ENCODE measurements at places on chromosomes 4 and X.

DNA sequence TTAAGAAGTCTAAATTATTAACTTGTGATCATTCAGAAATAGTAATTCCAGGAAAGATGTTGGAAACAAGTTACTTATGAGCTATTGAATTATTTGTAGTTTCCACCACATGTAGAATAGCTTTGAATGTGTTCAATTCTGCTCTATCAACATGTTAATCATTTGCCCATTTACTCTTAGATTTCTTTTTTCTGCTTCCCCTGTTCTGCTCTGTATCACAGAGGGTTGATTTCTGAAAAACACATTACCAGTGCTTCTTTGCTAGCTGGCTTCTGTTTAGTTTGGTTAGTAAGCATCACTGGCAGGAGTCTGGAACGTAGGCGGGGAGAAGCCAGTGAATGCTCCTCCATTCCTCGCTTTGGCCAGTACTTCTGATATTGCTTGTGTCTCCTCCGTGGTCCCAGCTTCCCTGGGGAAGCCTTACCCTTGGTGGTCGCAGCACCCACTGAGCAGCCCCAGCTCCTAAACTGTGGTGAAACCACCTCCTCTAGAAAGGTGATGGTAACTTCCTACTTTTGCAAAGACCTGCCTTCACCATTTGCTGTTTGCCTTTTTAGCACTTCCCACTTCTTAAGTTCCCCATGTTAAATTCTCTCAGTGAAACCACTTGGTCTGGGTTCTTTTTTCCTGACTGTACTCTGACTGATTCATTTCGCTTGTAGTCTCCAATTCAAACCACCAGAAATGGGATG lies 40.3 kb upstream of the GALNT7 start:
- no peak for DNase-seq

- peak; percentile 1 for DNase-seq
Measured at GRCh38 chrX:11558972-11559371, 106.7 kb downstream of the ARHGAP6 start.

GRCh38 chr4:106096454-106096853 lies 201.2 kb downstream of the NPNT start:
- DNase-seq, result no peak

DNA sequence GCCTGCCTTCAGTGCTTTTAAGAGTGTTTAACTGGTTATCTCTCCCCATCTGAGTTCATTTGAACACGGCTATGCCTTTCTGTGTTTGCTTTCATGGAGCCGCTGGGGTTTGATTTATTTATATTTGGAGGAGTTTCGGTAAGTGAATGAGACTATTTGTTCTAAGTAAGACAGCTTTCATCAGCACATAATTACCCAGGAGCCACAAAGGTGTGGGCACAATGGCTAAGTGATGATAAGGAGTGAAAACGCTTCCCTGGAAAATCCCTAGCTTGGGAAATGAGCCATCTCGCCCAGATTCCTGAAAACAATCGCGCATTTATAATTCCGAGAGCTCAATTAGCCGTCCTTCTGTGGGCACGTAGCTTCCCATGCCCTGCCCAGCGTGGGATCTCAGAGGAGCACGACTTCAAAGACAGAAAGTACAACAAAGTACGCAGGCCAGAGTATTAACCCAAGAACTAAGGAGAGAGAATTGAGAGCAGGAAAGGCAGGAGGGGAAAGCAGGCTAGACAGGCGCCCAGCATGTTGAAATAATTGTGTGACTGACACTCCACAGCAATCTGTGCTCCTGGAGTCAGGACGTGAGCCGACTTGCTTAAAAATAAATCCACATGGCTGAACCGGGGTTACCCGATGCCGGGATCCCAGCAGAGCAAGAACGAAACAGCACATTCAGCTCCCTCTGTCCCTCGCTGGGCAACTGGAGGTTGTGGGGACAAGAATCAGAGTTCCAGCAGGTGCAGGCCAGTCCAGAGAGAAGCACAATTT lies 99.0 kb downstream of the DHRSX start:
- no peak for DNase-seq

- DNase-seq, result no peak
Measured at GRCh38 chr4:26039639-26040359, 125.8 kb downstream of the SMIM20 start.

DNA sequence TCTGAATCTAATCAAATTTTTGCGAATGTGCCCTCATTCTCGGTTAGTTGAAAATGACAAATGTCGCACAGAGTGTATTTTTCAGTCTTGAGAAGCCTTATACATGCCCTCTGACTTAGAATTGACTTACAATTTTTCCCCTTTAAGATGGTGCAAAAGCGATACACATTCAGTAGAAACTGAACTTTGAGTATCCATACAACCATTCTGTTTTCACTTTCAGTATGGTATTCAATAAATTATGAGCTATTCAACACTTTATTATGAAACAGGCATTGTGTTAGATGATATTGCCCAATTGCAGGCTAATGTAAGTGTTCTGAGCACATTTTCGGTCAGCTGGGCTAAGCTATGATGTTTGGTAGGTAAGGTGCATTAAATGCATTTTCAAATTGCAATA lies 43.4 kb downstream of the SLC9A7 start:
- DNase-seq, result no peak

DNA sequence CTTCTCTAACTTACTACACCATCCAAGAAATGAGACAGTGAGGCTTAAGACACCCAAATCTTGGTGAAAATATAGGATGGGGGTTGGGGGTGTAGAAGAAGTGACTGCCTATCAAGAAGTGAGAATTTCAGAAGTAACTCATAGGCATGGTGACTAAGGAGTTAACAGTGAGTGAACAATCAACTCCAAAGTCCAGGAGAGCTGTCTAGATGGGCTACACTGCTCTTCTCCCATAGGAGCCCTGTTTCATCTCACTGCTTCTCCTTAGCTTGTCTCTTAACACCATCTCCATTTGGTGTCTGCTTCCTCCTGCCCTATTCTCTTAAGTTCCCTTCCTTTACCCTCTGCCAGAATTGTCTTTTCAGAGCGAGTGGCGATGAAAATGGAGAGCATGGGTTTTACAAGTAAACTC lies 22.7 kb downstream of the FABP2 start:
- no peak for DNase-seq

DNA sequence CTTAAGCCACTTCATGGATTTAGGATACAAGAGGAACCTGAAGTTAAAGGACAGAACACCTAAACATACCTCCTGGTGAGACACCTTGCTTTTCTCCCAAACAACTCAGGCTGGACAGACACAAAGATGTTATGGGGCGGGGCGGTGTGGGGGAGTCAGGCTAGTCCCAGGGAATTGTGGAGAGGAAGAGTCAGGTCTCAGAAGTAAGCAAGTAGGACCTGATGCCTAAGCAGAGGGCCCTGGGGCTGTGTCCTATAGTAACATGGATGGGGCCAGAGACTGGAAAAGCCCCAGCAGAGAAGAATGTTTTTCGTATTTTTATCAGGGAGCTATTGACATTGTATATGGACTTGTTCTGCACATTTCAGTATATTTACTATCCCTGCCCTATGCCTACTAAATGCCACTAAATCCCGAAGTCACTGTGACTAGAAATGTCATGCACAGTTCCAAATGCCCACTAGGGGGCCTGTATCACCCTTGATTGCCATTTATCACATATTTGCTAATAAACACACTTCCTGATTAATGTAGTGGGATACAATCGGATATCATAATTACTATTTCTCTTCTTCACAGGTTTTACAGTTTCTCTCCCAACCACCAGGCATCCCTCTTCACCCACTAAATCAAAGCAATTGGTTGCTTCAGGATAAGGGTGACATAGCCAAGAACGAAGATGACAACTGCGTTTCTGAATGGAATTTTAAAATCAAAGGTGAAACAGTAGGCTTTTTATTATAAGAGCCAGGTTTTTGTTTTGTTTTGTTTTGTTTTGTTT lies 23.8 kb upstream of the ARHGAP10 start:
- no peak for DNase-seq

GRCh38 chrX:32501606-32502005 lies 709.7 kb downstream of the DMD start:
- no peak for DNase-seq

DNA sequence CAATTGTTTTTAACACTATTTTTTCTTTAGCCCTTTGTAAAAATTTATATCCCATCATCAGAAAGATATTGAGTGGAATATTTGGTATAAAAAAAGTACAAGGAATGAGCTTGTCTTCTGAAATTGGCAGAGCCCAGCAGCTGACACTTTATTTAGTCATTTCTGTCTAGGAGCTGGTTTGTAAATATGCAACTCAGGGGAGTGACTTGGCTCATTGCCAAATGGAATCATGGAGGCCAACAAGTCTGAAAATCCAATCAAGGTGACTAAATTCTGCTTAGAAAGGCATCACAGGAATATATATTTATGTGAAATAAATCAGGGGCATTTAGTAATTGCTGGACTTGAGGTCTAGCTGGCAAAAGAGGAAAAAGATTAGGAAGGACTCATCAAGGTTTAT lies 74.4 kb downstream of the OTC start:
- DNase-seq, result no peak

- no peak for DNase-seq
Measured at GRCh38 chr4:138976526-138976925, 39.1 kb upstream of the NOCT start.

- DNase-seq, result no peak
Measured at GRCh38 chr4:178665916-178666315, 1223.7 kb upstream of the AGA start.

GRCh38 chr4:82954212-82954611 lies 53.7 kb downstream of the THAP9 start:
- no peak for DNase-seq

DNA sequence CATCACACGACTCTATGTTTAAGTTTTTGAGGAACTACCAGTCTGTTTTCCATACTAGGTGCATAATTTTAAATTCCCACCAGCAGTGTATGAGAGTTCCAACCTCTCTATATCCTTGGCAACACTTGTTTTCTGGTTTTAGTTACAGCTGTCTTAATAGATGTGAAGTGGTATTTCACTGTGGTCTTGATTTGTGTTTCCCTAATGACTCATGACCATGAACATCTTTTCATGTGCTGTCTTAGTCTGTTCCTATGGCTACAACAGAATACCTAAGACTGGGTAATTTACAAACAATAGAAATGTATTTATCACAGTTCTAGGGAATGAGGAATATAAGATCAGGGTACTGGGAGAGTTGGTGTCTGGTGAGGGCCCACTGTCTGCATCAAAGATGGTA lies 51.5 kb upstream of the GPR78 start:
- no peak for DNase-seq

GRCh38 chr4:5084911-5085475 lies 33.7 kb downstream of the STK32B start:
- DNase-seq, result no peak

DNA sequence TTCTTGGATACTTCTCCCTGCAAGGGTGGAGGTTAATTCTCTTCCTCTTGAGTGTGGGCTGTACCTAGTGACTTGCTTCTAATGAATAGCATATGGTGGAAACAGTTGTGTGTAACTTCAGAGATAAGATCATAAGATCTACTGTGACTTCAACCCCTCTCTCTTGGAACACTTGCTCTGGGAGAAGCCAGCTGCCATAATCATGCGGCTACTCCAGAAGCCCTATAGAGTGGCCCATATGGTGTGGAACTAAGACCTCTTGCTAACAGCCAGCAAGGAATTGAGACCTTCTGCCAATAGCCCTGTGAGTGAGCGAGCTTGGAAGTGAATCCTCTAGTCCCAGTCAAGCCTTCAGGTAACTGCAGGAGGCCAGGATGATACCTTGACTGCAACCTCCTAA lies 81.1 kb downstream of the RBMX2 start:
- DNase-seq, result no peak

GRCh38 chr4:4387531-4388310 lies 819 bp downstream of the NSG1 start:
- no peak for DNase-seq

DNA sequence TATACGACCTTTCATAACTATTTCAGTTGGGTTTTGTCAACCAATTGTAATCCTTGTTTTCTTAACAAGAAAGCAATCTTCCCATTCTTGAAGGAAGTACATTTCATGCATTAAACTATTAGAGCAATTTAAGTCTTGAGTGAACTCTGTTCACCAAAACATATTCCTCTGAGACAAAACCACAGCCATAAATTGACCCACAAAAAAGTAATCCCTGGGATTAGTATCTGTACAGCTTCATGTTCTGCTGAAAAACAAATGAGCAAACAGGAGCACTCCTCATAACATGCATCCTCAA lies 207.0 kb upstream of the PDE5A start:
- DNase-seq, result no peak

- no peak for DNase-seq
Measured at GRCh38 chr4:16727218-16727617, 171.2 kb downstream of the LDB2 start.

DNA sequence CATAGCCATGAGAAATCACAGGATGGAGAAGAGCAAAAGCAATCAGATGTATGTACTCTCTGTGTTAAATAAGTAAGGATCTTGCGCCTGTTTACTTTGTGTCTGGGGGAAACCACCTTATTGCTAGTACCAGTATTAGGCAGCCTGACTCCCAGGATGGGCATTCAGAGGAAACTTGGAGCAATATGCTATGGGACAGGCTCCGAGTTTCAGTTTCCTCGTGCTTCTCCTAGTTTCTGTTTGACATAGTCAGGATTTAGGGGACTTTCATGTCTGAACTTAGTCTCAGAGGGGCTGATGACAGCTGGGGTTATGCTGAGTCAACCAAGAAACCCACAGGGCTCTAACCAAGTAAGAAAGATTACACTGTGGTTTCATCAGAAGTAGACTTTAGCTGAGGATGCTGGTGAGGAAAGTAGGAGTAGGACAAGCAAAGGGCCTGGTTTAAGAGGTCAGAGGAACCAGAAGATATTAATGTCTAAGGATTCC lies 13.5 kb downstream of the NSUN7 start:
- no peak for DNase-seq

- no peak for DNase-seq
Measured at GRCh38 chr4:136412708-136413107, 1119.6 kb downstream of the PCDH18 start.

DNA sequence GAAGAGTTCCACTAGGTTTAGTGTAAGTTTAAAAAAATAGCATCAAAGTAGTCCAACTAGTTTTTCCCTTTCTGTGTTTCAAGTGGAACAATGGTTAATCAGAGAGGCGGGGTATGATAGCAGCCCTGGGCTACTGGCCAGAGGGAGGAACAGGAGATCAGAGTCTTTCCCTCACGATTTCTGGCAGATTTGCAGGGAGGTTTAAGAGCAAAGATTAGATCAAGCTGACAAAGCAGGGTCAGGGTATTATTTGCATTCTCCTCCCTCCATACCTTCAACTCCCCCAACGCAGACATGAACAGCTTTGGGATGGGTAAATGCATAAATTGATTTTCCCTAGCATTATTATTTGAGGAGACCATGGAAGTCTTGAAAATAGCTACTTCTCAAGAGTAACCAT lies 277.6 kb upstream of the DIAPH2 start:
- no peak for DNase-seq

- no peak for DNase-seq
Measured at GRCh38 chr4:89142691-89143669, 31.6 kb downstream of the TIGD2 start.

GRCh38 chrX:45186643-45187026 lies 14.0 kb downstream of the DIPK2B start:
- no peak for DNase-seq
